ENCODE measurements at places on chromosomes 7 and 10. TPM values are rescaled to one million over a fixed set of nuclear protein-coding genes. Genes with fewer than 3 reads are reported as not detected.

- peaks cover 84% of the 10 kb centered on the region for H3K4me1 ChIP-seq
- no peaks in the 10 kb centered on the region for H3K27me3 ChIP-seq
- H3K4me3 ChIP-seq: no peak overlapping the region
- peaks cover 45% of the 10 kb centered on the region for H3K36me3 ChIP-seq
Measured at GRCh38 chr10:6297951-6298381, 95.2 kb downstream of the PFKFB3 start.

DNA sequence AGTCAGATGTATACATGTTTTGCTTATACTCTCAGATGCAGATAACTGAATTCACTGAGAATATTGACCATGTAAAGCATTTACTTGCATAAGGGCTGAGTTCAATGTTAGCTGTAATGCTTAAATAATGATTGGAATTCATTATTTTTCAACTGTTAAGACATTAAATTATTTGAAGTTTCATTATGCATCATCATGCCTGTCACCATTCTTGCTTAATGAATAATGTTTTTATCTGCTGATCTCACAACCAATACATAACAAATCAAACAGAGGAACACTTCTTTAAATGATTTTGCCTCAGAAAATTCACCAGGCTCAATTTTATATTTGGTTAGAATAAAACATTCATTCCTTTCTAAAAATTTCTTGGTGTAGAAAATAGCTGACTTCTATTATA lies 233.4 kb downstream of the GPR37 start:
- no peaks in the 10 kb centered on the region for H3K36me3 ChIP-seq
- no peaks in the 10 kb centered on the region for H3K27me3 ChIP-seq
- no peak overlapping the region for H3K27ac ChIP-seq
- H3K4me1 ChIP-seq: no peaks in the 10 kb centered on the region

- no peaks in the 10 kb centered on the region for H3K4me1 ChIP-seq
- H3K27ac ChIP-seq: no peak overlapping the region
- H3K4me3 ChIP-seq: no peak overlapping the region
- peaks cover 7% of the 10 kb centered on the region for H3K27me3 ChIP-seq
- no peak for DNase-seq
Measured at GRCh38 chr7:4000139-4000538, 682.0 kb upstream of the FOXK1 start.

DNA sequence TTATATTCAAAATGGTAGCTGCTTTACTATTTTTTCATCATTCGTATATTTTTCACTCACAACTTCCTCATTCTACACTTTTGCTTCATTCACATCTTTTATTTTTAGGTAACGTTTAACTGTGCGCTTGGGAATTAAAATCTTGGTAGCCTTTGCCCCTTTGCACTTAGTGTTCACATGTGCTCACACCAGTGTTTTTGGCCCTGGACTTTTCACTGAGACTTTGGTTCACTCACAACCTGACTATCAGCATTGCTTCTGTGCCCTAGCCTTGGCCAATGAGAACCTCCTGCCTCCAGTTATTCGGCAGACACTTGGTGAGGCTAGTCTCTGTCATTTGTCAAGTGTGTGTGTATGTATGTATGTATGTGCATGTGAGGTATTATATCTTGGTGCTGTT lies 596.9 kb downstream of the SORCS1 start:
- DNase-seq: no peak
- H3K27me3 ChIP-seq: no peaks in the 10 kb centered on the region
- H3K4me1 ChIP-seq: no peaks in the 10 kb centered on the region

DNA sequence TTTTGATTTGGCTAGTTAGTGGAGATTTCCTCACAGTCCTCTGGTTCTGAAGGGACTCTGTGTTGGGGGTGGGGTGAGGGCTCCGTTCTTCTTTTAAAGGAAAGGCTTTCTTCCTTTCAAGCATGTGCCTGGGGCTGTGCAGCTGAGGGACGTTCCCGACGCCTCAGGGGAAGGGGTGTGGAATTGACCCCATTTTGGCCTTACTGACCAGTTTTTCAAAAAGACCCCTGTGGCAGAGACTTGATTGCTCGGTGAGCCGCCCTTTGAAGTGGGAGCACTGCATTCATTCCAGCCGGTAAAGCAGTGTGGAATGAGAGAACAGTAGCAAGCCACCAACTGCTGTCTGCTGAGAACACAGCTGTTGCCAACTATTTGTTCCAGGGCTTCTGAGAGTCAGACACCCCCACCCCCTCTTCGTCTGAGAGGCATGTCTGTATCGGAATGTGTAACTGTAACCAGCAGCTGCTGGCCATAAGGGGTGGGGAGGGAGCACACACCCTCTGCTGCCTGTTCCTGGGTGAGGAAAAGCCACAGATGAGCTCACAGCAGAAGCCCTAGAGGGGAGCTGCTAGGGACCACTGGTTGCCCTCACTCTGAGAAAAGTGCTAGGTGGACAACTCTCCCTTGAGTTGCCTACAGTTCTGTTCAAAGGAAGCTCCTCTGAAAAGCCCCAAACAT lies 33.2 kb downstream of the WBP1L start:
- H3K4me1 ChIP-seq: peaks cover 80% of the 10 kb centered on the region
- peak overlapping the region; percentile 66 for H3K4me3 ChIP-seq
- H3K27ac ChIP-seq: no peak overlapping the region
- no peaks in the 10 kb centered on the region for H3K36me3 ChIP-seq
- DNase-seq: peak; percentile 30

- no peaks in the 10 kb centered on the region for H3K36me3 ChIP-seq
- H3K27me3 ChIP-seq: no peaks in the 10 kb centered on the region
- no peak overlapping the region for H3K4me3 ChIP-seq
- no peaks in the 10 kb centered on the region for H3K4me1 ChIP-seq
- no peak overlapping the region for H3K27ac ChIP-seq
Measured at GRCh38 chr10:58706836-58707235, 194.2 kb downstream of the BICC1 start.

DNA sequence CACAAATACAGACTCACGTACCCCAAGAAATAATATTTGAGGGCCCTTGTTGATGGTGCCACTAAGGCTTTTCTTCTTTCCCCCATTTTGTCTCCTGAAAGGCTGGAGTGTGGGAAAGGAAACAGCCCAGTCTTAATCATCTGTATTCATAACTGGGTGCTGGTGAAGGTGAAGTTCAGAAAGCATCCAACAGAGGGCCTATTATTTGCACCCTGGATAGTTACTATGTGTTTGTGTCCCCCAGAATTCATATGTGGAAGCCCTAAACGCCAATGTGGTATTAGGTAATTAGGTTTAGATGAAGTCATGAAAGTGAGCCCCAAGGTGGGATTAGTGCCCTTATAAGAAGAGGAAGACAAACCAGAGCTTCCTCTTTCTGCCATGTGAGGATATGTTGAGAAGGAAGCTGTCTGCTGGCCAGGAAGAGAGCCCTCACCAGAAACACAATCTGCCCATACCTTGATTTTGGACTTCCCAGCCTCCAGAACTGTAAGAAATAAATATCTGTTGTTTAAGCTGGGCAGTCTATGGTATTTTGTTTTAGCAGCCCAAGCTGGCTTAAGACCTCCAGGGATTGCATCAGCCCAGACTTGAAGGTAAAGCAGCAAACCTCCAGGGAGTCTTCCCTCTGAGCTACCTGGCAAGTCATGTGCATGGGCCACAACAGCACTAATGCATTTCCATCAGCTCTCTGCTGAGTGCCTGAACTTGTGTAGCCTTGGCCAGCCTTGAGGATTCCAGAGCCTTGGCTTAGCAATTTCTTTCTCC lies 90.0 kb upstream of the ADRB1 start:
- H3K4me1 ChIP-seq: peaks cover 19% of the 10 kb centered on the region
- peak overlapping the region; percentile 9 for H3K27ac ChIP-seq

DNA sequence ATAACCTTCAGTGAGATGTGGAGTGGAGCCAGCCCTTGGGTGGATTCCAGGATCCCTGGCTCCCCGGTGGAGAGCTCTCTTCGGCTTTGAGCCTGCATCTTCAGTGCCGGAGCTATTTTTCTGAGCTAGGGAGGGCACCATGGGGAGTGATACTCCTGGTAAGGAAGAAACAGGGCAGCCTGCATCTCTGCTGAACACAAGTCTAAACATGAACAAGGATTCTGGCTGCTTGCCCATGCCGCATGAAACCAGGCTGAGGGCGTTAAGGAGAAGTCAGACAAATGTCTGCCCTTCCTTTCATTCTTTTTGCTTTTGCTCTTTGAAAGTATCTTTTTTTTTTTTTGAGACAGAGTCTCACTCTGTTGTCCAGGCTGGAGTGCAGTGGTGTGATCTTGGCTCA lies 60.4 kb downstream of the EVX1 start:
- H3K4me3 ChIP-seq: no peak overlapping the region
- H3K27ac ChIP-seq: no peak overlapping the region
- no peak for DNase-seq
- H3K27me3 ChIP-seq: peaks cover 24% of the 10 kb centered on the region
- no peaks in the 10 kb centered on the region for H3K36me3 ChIP-seq
- no peaks in the 10 kb centered on the region for H3K4me1 ChIP-seq

DNA sequence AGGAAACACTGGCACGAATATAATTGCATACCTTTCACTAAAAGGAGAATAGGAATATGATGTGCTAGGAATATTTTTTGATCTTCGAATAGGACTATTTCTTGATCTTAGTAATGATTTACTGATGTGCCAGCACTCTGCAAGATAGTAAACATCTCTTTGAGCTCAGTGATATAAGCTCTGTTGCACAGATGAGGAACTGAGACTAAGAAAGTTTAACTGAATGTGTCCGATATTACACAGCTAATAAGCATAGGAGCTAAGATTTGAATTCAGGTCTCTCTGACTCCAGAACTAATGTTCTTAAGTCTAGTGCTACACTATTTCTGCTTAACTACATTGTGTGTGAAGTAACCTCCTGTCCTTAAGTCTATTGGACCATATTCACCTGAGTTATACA lies 98.4 kb upstream of the PTPRZ1 start:
- H3K27ac ChIP-seq: no peak overlapping the region
- no peaks in the 10 kb centered on the region for H3K36me3 ChIP-seq
- no peaks in the 10 kb centered on the region for H3K27me3 ChIP-seq
- H3K4me1 ChIP-seq: no peaks in the 10 kb centered on the region

GRCh38 chr10:16519250-16519907 lies 2.3 kb downstream of the C1QL3 start:
- no peaks in the 10 kb centered on the region for H3K4me1 ChIP-seq
- no peak overlapping the region for H3K27ac ChIP-seq
- no peak for DNase-seq
- H3K4me3 ChIP-seq: peak overlapping the region; percentile 76
- peaks cover 41% of the 10 kb centered on the region for H3K27me3 ChIP-seq

DNA sequence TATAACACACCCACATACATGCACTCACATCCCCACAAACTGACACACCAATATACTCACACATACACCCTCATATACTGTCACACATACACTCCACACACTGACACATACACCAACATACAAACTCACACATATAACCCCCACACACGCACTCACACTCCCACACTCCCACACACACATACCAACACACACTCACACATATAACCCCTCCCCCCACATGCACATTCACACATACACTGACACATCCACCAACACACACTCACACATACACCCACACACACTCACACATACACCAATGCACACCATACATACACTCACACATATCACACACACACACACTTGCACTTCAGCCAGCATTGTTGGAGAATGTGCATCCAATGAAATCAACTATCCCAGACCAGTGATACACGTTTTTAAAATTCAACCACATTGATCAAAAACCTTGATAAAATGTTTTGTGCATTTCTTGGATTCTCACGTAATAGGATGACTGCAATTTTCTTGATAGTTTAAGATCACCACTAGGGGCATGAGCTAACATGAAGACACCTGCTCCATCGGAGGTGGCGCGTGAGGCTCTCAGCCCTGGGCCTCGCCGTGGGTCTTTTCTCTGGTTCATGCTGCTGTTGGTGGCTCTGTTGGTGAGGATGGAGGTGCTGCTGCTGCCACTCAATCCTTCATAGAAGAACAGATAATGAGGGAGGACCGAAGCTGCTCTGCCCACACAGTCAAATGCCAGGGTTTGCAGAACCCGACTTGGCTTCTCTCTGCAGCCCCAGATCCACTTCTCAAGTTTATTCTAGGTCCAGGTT lies 32.1 kb upstream of the CHST15 start:
- no peak overlapping the region for H3K27ac ChIP-seq
- DNase-seq: no peak
- H3K4me3 ChIP-seq: no peak overlapping the region
- H3K27me3 ChIP-seq: no peaks in the 10 kb centered on the region

- H3K27me3 ChIP-seq: peaks cover 6% of the 10 kb centered on the region
- no peaks in the 10 kb centered on the region for H3K4me1 ChIP-seq
- H3K4me3 ChIP-seq: no peak overlapping the region
Measured at GRCh38 chr10:76937181-76937600, 700.4 kb downstream of the KCNMA1 start.

DNA sequence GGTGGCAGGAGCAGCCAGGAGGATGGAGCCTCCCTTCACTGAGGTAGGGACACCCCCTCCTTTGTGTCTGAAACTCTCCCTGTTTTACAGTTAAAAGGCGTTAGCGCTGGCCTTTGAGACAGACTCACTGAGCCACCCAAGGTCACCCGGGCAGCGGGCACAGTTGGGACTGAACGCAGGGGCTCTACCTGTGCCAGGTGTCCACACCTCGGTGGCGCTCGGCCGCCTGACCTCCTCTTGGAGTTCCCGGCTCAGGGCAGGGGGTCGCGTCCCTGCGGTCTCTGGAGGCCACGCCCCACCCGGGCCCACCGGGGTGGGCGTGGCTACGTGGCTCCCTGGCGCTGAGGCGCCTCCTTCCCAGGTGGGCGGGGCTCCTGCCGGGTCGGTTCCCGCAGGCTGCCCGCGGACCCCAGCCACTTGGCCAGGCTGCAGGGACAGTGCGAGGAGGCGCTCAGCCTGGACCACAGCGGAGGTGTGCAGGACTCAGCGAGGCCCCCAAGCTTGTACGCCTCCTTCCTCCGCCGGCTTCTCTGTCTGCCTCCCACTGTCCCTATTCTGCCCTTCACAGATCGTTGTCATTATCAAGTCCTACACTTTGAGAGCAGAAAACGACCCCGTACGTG lies 39.9 kb upstream of the LEP start:
- peaks cover 11% of the 10 kb centered on the region for H3K4me1 ChIP-seq
- H3K27ac ChIP-seq: no peak overlapping the region
- H3K4me3 ChIP-seq: peak overlapping the region; percentile 72
- peaks cover 3% of the 10 kb centered on the region for H3K36me3 ChIP-seq
- H3K27me3 ChIP-seq: peaks cover 48% of the 10 kb centered on the region
- DNase-seq: peak; percentile 12

The FOXP2 gene
- total RNA-seq: not detected

The MYH16 gene
- total RNA-seq: not detected

The RGR gene
- total RNA-seq: not detected

The GATAD1 gene
- total RNA-seq: 33.8 TPM

The PCLO gene
- 0.22 TPM for total RNA-seq

All from activated T-cell treated with anti-CD3 and anti-CD28 coated beads, Interleukin-2, amount 50 U/mL, for 72 hours (primary cell).